ENCODE measurements at places on chromosomes 12 and 14.

DNA sequence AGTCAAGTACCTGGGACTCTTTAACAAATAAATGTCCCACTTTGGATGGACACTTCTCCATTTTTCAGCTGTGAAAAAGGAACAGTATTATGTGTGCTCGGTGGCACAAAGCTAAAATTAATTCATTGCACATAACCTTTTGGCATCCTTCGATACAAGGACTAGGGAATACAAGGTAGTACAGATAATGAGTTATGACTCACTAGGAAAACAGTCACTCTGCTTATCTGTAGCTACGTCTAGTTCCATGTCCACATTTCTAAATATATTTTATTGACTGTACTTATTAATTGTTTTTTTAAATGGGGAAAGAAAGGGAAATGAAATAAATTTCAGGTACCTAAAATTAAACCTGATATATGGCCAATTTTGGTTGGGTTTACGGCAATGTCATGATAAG is 35.2 kb upstream of the RIC8B start:
- DNase-seq, result no peak

DNA sequence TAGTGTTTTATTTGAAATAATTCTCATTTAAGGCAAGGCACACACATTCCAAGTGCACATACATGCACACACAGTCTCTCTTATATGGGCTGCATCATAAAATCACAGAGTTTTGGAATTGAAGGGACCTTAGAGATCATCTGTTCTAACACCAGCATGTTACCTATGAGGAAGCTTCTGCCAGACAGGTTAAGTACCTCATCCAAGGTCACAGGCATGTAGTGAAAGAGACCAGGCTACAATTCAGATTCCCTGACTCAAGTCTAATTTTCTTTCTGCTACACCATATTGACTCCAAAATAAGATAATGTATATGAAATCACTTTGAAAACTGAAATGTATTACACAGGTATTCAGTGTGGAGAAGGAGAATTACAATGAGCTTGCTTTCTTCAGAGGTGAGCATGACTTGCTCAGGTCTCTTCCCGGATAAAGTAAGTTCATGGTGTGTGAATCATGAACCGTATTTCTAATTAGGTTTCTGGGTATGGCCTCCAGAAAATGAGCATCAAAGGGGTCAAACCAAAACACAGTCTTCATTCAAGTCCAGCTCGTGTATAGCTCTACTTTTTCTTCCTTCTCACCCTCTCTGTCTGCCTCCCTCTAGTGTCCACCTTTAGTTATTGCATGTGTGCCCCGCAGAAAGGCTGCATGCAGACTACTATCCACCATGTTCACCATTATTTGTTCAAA is 411.9 kb downstream of the FUT8 start:
- peak; percentile 93 for DNase-seq

DNA sequence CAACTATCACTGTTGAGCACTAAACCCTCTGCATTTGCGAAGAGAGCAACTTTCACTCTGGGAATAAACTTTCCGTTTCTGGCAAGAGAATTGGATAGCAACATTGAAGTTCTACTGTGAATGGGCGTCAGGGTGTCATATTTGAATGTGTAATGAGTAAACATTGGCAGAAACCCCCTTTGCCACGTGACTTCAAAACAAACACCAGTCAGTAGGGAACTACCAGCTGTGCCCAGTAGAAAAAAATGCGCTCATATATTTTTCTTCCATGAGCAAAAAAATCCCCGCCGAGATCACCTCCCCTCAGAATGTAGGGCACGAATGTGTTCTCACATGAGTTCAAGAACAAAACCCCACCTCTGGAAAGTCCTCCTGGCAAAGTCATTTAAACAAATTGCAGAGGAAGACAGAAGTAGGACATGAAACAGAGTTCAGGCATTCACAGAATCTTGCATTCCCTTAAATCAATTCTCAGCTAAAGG is 80.6 kb downstream of the BTG1 start:
- no peak for DNase-seq

DNA sequence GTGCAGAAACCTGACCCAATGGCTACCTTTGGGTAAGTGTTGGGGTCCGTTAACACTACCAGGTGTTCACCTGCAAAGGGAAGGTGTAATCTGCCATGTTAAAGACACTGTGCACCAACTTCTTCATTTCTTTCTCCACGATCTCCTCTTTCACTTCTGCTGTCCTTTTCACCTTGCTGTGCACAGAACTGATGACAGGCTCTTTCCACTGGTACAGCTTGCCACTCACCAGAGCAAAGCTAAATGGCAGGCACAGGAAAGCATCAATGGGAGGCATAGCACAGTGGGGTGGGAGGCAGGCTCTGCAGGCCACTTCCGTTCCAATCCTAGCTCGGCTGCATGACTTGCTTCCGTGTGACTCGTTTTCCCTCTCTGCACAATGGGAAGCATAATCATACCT is 2.6 kb upstream of the C12orf76 start:
- DNase-seq, result no peak

- DNase-seq, result no peak
Observed at GRCh38 chr12:77895699-77896098, 65.0 kb downstream of the NAV3 start.

- no peak for DNase-seq
Observed at GRCh38 chr12:114685869-114686268, 1.9 kb upstream of the TBX3 start.

GRCh38 chr12:72535212-72535990 is 263.2 kb downstream of the TRHDE start:
- no peak for DNase-seq
